Osteocyte (in vitro differentiated cells): ENCODE measurements at places on chromosomes 11 and 22. TPM values are rescaled to one million over a fixed set of nuclear protein-coding genes. Genes with fewer than 3 reads are reported as not detected.

- DNase-seq = no peak
Measured at GRCh38 chr11:61125310-61125684, 23.0 kb downstream of the CD5 start.

- DNase-seq = no peak
Measured at GRCh38 chr11:14908214-14908880, 16.3 kb upstream of the CYP2R1 start.

DNA sequence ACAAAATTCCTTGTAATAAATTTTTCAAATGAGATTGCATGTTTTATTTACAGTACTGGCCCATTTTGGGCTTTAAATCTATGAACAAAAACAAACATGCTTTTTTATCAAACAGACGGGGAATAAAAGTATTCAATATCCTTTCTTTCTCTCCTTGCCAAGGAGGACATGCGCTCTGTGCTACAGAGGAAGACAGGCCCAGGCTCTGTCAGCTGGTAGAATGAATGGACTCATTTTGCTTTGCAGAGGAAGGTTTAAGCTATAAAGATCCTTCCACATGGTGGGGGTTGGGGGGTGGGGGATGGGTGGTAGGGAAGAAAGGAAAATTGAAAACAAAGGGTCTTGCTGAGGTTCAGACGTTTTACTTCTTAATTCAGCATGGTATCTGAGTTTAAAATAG, 575.6 kb downstream of the INSC start:
- no peak for DNase-seq

GRCh38 chr22:44885806-44886360, 123.9 kb downstream of the PHF21B start:
- no peak for DNase-seq

The FOLR1 gene
- total RNA-seq = not detected in 2 replicates
